ENCODE measurements at places on chromosomes 4 and X. TPM values are rescaled to one million over a fixed set of nuclear protein-coding genes. Genes with fewer than 3 reads are reported as not detected.

Gene STPG2
- not detected for total RNA-seq

Gene ZNF185
- total RNA-seq, result 9.3 TPM

Gene MOSPD2
- total RNA-seq, result 9.4 TPM

Gene MAGEA1
- total RNA-seq, result not detected

Gene TMEM271
- not detected for total RNA-seq

Gene SLC10A7
- 1.4 TPM for total RNA-seq

Gene MAGEA9B
- total RNA-seq, result not detected

Gene PRSS12
- 0.44 TPM for total RNA-seq

Gene VSIG1
- 0.26 TPM for total RNA-seq

Gene ARHGEF38
- not detected for total RNA-seq

Gene EOLA2
- total RNA-seq, result 59.9 TPM

Gene CSAG3
- not detected for total RNA-seq

Gene H2BW1
- total RNA-seq, result not detected

Gene INPP4B
- total RNA-seq, result 5.6 TPM

Gene SLC9B2
- total RNA-seq, result 7.5 TPM

Gene CENPVL2
- total RNA-seq, result not detected

Gene CLOCK
- total RNA-seq, result 2.9 TPM

Gene SCD5
- 7.4 TPM for total RNA-seq

Gene FHIP1A
- total RNA-seq, result 0.16 TPM

Gene UGT2A3
- not detected for total RNA-seq

Gene FREM3
- total RNA-seq, result not detected

Gene EGFL6
- total RNA-seq, result 0.06 TPM

Gene CLDN22
- not detected for total RNA-seq

Gene RBM46
- total RNA-seq, result not detected

Gene PDLIM3
- total RNA-seq, result 0.12 TPM

Gene PPP1R2C
- not detected for total RNA-seq

Gene NXF2B
- total RNA-seq, result not detected

Gene RAI2
- 0.13 TPM for total RNA-seq

Gene PPP4R3C
- not detected for total RNA-seq

Gene CHRDL1
- total RNA-seq, result not detected

Gene MCTS1
- total RNA-seq, result 99.6 TPM

Gene MAGED4B
- 17.6 TPM for total RNA-seq

Gene SMIM10
- total RNA-seq, result 0.15 TPM

Gene ETDC
- not detected for total RNA-seq

Gene PGAM4
- 0.46 TPM for total RNA-seq

Gene SH2D1A
- total RNA-seq, result not detected

Gene CT47C1
- not detected for total RNA-seq

Gene CRLF2
- 0.84 TPM for total RNA-seq

Gene KDM6A
- total RNA-seq, result 11.2 TPM

Gene IL13RA1
- total RNA-seq, result 61.3 TPM

Gene PPARGC1A
- total RNA-seq, result 0.28 TPM

Gene POU3F4
- not detected for total RNA-seq
